Caudate nucleus (tissue), 63 donors: ENCODE measurements at places on chromosomes 12 and 14.

DNA sequence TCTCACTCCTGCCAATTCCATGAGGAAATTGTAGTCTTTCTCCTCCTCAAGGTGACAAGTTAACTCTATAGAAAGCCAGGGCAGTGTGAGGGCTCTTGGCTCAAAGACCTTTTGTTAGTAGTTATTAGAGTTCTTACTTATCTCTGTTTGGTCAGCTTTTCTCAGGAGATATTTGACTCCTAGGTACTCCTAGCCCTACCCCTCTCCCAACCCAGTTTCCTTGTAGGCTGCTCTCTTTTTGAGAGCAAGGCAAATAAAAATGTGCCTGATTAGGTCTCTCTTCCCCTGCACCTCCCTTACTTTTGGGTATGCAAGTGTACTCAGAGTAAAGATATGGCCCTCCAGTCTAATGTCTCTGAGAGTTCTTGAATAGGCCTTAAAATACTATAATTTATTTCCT lies 23.8 kb downstream of the BTG1 start:
- no peak for DNase-seq

DNA sequence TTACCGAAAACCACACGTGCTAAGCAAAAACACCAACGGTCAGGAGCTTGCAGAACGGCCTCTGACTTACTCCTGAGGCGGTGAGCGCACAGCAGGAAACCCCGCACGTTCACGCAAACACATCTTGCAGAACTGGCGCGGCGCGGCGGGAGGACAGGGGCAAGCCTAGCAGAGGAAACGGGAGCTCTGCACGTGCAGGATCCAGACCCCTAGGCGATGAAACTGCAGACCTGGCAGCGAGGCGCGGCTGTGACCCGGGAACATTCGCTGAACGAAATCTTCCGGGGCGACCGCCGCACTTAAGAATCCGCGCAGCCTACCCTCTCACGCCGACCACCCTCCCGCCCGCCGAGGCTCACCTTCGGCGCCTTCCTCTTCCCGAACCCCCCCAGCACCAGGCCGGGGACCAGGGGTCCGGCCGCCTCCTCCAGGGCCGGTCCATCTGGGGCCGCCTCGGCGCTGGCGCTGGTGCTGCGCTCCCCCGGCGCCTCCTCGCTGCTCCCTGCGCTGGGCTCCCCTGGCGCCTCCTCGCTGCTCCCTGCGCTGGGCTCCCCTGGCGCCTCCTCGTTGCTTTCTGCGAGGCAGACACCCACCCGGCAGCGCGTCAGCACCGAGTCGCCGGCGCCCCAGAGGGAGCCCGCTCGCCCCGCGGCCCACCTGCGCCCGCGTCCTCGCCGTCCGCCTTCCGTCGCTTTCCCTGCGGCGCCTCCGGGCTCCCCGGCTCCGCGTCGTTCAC lies 615 bp downstream of the DDX51 start:
- no peak for DNase-seq

- no peak for DNase-seq
Observed at GRCh38 chr14:32552766-32553165, 223.7 kb downstream of the AKAP6 start.

DNA sequence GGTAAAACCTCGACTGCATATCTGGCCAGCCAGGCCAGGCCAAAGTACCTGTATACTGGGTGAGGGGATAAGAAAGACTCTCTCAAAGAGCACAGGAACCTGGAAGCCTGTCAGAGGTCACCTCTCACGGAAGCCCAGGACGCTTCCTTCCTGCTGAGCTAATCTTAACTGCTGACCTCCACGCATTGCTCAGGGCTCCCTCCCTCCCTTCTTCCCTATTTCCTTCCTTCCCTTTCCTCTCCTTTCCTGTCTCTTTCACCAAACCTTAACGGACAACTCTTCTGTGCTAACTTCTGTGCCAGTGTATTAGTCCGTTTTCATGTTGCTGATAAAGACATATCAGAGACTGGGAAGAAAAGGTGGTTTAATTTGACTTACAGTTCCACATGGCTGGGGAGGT lies 14.8 kb upstream of the RNASE10 start:
- DNase-seq, result no peak

DNA sequence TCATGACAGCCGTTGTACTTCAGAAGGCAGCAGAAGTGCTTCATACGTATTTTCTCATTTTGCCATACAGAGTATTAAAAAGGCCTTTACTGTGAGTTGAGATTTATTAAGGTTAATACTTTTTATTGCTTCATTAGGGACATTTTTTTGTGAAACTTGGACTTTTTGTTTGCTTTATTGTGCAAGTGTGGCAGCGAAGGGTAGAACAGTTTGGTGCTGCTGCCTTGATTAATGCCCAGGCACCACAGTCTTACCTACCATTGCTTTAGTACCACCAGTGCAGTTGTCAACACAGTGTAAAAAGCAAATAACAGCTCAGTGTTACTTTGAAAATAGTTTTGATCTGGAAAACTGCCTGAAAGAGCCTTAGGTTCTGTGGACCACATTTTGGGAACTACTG lies 147.4 kb downstream of the PCNX1 start:
- no peak for DNase-seq

GRCh38 chr12:113818833-113819232 lies 147.3 kb downstream of the RBM19 start:
- DNase-seq, result no peak

- no peak for DNase-seq
Observed at GRCh38 chr14:64387232-64387781, 846 bp upstream of the MTHFD1 start.

- DNase-seq, result peak; percentile 43
Observed at GRCh38 chr14:88554457-88555286, at the start of gene PTPN21. Gene PTPN21, minus strand, starts transcription at chr14:88555007. Its CDS starts 4,590 bp downstream, at chr14:88550417.

DNA sequence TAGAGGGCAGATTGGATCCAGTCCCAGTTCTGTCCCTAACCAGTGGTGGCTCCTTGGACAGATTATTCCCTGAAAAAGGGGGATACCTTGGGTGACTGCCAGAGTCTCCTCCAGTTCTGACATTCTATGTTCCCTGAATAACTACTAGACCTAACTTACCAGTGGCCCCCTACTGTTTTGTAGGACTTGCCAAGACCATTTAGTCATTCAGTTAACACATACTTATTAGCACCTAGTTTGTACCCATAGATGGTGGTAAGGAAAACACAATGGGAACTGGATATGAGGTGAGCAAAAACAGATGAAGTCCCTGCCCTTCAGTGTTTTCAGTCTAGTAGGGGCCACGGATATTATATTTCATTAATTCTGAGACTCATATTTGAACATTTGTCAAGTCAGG lies 3.5 kb downstream of the PRPF40B start:
- no peak for DNase-seq

DNA sequence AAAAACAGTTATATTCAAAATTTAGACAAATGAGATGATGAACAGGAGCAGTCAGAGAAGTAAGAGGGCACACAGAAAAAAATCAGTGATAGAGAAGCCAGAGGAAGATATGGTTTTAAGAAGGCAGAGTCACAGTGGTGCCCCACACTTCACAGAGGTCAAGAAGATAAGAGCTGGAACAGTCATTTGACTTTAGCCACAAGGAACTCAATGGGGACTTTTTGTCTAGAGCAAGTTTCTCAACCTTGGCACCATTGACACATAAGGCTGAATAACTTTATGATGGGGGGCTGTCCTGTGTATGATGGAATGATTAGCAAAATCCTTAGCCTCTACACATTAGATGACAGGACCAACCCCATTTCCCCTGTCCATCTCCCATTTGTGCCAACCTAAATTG lies 172.8 kb upstream of the PLEKHG7 start:
- DNase-seq, result no peak

DNA sequence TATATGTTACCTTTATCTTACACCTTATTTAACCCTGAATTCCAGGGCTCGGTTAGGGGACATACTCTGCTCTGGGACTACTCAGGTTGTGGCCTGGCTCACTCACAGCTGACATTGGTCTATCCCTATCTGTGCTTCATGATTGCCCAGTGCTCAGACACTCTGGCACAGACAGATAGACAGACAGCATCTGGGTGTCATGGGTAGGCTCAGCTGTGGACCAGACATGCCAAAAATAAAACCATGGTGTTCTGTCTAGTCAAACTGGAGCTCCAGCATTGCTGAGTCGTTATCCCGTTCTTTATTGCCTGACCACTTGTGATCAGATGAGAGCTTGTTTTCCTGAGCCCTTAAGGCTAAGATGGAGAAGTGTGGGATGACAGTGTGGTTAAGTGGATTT lies 29.0 kb downstream of the FBXW8 start:
- no peak for DNase-seq

GRCh38 chr12:57216014-57216911 lies at the start of gene NXPH4:
Gene NXPH4, plus strand, starts transcription at chr12:57216794. Its CDS starts 176 bp downstream, at chr12:57216970.
- DNase-seq, result no peak

DNA sequence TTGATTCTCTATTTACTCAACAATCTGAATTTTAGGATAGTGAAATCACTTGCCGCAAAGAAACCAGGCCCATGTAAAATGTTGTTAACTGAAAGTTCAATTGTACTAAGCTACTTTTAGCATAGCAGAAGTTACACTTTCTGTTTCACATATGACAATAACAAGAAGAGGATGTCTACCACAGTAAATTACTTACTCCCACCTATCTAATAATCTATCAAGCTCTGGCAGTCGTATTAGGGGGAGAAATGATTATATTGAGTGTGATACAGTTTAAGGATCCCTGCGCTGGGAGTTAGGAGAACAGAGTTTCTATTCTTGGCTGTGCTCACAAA lies 66.5 kb upstream of the CAND1 start:
- no peak for DNase-seq

DNA sequence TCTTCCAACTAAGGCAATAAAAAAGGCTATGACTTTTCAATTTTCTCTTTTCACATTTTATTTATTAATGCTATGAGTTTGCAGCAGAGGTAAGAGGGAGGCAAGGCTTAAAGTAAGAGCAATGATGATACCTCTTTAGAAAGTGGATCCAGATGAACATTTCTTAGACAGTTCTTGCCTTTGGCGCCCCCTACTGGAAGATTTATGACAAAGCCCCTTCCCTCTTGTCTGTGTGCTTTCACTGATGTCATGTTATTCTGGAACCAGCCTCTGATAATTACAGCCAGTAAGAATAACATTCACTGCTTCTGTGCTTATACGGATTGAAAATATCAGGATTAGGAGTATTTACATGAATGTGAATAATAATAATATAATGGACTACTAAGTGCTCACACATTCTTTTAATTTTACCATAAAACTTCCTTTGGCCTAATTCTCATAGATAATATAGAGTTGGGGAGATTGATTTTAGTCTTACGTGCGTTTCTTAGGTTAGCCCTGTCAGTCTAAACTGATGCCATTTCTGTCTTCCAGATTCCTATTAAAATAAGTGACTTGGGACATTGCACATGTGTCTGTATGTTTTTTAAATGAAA lies 1929.9 kb upstream of the SEL1L start:
- peak; percentile 1 for DNase-seq

DNA sequence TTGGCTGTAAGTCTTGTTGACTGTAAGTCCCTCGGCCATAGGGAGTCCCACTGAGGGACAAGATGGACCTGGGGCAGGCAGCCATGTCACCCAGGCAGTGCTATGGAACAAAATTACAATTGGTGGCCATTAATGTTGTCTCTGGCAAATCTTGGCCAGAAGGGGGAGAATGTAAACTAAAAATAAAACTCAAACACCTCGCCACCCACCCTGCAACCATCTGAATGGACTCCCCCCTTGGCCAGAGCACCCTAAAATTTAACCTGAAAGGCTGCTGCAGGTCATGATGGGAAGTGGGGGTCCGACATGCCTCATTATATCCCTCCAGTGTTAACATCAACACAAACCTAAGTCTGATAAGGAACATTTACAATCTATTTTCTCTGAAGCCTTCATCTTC lies 8.2 kb downstream of the SLC22A17 start:
- DNase-seq, result no peak

DNA sequence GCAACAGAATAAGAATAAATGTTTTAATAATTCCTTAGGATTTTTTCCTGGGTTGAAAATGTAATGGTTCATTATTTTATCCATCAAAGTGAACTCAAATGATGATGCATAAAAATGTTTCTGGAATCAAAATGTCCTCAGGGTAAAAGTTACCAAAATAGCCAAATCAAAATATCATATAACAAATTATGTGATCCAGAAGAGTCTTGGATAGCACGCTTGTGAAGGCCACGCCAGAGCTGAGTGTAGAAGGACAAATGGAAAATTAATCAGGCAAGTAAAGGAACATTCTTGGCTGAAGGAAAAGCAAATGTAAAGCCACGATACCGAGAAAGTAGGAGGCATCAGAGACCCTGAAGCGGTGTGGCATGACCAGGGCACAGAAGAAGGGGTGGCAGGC lies 169.2 kb downstream of the CAPZA3 start:
- no peak for DNase-seq

- DNase-seq, result no peak
Observed at GRCh38 chr12:65858831-65859230, 34.5 kb downstream of the HMGA2 start.

DNA sequence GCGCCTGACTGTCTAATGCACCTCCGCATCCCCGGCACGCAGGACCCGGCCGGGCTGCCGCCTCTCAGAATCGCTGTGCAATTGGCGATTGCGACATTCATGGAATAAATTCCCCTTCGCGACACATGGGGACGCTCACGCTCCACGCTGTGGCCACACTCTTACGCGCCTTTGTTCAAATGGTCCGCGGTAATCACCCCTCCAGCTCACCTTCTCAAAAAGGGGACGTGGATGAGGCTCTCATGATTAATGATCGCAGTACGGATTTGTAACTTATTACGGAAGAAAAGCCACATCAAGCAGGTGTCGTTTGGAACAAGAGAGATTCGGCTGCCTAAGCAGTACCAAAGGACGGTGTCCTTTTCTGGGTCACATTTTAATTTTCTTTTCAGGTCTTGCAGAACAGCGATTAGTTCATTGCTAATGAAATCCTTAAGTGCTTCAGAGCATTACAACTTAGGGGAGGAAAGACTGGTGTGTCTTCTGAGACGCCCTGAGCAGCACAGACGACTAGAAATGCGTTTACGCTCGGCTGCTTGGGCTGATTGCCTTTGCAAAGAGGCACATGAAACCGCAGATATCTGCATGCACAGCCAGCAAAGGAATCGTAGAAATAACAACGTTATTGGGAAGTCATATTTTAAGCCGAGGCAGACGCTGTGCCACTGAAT lies 37.3 kb upstream of the ADGRD1 start:
- peak; percentile 43 for DNase-seq

DNA sequence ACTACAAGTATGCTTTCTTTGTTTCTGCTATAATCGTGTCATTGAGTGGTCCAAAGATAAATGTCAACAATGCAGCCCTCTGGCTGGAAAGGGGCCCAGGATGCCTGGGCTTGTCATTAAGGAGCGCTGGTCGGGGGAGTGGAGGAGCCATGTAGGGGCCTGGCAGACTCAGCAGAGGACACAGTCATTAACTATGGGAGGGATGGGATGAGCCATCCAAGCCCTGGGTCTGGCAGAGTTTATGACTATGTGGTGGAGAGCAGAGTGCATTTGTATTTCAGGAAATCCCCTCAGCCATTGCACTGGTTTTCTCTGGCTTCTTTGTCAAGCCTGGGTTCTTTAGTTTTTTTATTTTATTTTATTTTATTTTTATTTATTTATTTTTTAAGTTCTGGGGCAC lies 243.1 kb downstream of the C12orf75 start:
- no peak for DNase-seq

- DNase-seq, result no peak
Observed at GRCh38 chr14:34912182-34912581, 37.0 kb upstream of the BAZ1A start.
